ENCODE measurements at places on chromosomes 13 and 19.

GRCh38 chr13:60617991-60618733 lies 221.1 kb downstream of the TDRD3 start:
- no peak for DNase-seq

DNA sequence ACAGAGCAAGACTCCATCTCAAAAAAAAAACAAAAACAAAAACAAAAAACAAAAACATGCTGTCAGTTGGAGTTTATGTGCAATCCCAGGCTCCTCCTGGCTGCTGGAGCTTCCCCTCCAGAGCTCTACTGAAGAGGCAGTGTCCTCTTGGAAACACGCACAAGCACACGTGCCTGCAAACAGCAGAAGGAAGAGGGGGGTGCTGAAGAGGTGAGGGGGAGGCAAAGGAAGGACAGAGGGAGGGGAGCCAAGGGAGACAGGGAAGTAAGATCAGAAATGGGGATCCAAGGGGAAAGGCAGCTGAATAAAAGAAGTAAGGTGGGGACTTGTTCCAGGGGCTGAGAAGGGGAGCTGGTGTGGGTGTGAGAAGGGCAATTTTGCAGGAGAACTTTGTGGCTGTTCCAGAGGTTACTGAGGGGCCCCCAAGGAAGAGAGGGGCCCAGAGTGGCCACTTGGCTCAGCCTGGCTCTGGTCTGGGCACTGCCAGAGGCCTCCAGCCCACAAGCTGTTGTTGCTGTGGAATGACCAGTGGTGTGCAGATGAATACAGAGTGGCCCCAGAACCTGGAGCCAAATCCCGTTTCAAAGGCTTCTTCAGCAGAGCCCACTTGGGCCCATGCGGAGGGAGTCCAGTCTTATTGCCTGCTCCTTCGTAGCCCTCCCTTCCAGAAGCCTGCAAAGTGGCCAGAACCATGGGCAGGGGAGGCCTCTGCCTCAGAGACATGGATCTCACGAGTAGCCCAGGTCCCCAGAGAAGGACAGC lies 34.4 kb downstream of the LYL1 start:
- no peak for DNase-seq

DNA sequence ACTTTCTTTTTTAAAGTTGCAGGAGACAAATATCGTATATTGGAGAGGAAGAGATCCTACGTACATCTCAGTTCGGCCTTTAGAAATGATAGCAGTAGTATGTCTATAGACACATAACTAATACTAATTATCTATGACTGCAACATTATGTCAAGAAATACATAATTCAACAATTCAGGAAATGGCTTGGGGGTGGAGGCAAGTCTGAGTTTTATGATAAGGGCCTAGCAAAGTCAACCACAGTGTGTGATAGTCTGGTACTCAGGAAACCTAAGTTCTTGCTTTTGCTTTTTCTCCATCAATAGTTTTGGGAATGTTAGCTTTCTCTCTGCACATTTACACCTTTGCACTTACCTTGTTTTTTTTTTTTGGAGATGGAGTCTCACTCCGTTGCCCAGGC lies 27.5 kb upstream of the OBI1 start:
- no peak for DNase-seq

- DNase-seq: no peak
Measured at GRCh38 chr13:26919311-26919710, 158.7 kb upstream of the GPR12 start.

DNA sequence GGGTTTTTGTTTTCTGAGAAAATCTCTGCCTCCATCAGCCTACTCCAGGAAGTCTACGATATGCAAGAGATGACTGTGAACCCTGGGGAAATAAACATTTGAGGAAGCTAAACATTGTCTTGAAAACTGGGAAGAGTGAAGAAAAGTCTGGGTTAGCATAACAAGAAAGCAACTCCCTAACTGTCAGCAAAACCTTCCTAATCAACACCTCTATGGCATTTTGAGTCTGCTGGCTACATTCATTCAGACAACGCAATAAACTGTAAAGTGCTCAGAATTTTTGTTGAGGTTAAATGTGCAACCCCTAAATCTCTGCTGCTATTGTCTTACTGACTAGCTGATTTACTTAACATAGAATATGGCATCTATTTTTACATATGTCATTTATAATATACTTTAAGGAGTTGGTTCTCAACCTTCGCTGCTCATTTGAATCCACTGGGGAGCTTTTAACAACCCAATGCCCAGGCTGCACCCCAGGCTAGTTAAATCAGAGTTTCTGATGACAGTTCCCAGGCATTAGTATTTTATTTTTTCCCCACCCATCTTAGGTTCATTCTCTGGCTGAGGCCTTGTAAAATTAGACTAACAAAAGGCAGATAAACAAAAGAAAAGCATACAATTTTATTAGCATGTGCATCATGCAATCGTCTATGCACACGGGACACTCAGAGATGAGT lies 45.3 kb upstream of the SERTM1 start:
- no peak for DNase-seq

GRCh38 chr13:77767413-77767812 lies 69.9 kb downstream of the SLAIN1 start:
- no peak for DNase-seq

GRCh38 chr19:45863840-45864628 lies at the start of gene FOXA3:
Gene FOXA3, plus strand, starts transcription at chr19:45864326. Its CDS starts 131 bp downstream, at chr19:45864457.
- peak; percentile 74 for DNase-seq

- DNase-seq: no peak
Measured at GRCh38 chr19:31436121-31436776, 87.0 kb upstream of the TSHZ3 start.

- DNase-seq: no peak
Measured at GRCh38 chr13:33227927-33228647, 57.5 kb downstream of the STARD13 start.

GRCh38 chr13:78608252-78608687 lies 4.9 kb upstream of the POU4F1 start:
- no peak for DNase-seq

GRCh38 chr13:26482451-26483197 lies 74.9 kb upstream of the WASF3 start:
- no peak for DNase-seq

DNA sequence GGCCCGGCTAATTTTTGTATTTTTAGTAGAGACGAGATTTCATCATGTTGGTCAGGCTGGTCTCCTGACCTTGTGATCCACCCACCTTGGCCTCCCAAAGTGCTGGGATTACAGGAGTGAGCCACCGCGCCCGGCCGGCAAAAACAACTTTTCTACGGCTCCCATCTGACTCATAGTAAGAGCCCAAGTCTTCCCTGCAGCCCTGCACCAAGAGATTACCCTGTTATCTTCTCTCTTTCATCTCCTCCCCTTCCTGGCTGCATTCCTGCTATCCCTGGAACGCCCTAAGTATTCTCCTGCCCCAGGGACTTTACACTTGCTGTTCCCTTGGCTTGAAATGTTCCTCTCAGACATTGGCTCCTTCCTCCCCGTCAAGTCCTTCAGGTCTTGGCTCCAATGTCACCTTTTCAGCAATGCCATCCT lies 6.6 kb downstream of the AP2S1 start:
- DNase-seq: no peak

DNA sequence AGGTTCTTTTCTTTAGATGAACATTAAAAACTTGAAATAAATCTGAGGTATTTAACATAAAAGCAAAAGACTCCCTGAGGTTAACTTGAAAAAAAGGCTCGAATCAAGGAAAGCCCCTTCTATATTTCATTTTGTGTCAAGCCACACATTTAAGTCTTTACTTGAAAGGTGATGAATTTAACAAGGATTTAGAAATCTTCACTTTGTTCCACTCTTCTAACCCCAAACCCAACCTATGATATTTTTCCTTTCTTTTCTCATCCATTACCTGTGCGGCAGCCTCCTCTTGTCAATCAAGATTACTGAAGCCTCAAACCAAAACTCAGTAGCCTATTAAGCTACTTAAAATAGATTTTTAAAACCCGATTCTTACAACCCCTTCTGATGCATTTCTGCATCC lies 33.8 kb downstream of the MIPEP start:
- no peak for DNase-seq

GRCh38 chr13:113967206-113967720 lies 6.6 kb downstream of the C13orf46 start:
- peak; percentile 40 for DNase-seq

DNA sequence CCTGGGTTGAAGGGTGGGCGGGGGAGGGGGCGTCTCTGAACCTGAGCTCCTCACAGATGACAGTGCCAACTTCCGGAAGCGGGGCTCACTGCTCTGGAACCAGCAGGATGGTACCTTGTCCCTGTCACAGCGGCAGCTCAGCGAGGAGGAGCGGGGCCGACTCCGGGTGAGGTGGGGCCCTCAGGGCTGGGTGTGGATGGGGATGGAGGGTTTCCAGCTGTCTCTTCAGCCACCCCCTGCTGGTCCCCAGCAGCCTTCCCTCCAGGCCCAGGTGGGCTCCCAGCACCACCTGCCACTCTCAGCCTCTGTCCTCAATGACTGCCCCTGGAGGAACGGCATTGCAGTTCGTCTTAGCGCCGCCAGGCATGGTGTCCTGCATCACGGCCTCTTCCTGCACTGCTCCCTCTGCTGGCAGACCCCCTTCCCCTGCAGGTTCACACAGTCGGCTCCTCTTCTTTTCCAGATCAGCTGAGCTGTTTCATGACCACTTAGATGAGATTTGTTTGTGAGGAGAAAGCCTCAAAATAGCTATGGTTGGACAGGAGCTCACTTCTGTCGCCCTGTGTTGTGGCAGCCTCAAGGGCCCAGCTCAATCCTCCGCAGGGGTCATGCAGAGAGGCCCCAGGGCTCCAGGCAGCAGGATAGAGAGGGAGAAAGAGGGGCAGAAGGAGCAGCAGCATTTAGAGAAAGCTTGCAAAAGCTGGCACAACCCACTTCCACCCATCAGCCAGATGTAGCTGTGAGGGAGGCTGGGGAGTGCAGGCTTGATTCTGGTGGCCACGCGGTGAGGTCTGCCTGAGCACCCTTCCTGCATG lies 2.5 kb upstream of the GARIN5A start:
- no peak for DNase-seq

DNA sequence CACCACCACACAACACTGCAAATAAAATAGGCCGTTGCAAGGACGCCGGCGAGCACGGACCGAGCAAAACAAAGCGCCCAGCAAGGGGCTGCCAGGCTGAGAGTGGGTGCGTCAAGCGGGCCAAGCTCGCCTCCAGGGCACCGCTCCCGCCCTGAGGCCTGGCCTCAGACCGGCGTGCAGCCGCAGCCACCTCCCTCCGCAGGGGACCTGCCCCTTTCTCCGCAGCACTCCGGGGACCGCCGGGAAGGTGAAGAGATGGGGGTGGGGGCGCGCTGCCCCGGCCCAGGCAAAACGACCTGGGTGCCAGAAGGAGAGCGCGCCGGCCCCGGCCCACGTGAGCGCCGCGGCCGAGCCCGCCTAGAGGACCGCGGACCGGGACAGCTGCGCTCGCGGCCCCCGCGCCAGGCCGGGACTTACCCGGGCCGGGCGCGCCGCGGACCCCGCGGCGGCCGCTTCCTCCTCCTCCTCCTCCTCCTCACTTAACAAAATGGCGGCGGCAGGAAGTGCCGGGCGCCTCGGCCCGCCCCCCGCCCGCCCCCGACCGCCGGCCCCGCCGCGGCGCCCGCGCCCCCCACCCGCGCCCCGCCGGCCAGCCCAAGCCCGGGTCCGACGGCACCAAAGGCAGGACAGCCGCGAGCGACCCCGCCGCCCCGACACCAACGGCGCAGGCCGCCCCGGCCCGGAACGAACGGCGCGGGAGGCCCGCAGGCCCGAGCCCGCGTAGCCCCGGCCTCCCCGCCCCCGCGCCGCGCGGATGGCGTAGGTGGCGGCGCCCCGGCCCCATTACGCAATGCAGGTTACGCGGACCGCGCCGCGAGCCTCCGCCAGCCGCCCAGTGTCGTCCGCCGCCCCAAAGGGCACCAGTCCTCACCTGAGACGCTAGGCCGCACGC lies 674 bp downstream of the BRD4 start:
- peak; percentile 86 for DNase-seq

DNA sequence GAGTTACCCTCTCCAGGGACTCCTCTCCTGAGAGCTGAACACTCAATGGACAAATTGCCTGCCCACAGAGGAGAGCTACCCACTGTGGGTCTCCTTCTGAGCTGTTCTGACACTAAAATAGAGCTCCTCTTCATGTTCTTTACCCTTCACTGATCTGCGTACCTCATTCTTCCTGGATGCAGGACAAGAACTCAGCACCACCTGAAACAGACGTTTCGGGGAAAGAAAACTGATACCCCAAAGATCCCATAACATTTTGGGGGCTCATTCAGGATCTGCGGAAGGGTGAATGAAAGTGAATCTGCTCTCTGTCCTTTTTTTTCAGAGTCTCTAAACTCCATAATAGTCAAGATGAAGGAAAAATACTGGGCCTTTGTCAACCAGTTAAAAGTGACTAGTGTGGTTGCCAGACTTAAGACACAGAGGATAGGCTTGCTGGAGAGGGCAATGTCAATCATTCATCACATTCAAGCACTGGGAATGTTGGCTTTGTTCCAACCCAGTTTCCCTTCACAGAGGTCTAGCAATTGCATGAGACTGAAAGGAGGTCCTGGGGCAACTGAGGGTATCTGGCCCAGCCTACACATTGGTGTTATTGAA lies 136.7 kb upstream of the SLITRK6 start:
- DNase-seq: no peak

- DNase-seq: no peak
Measured at GRCh38 chr19:23470873-23471545, 75.7 kb upstream of the ZNF91 start.

DNA sequence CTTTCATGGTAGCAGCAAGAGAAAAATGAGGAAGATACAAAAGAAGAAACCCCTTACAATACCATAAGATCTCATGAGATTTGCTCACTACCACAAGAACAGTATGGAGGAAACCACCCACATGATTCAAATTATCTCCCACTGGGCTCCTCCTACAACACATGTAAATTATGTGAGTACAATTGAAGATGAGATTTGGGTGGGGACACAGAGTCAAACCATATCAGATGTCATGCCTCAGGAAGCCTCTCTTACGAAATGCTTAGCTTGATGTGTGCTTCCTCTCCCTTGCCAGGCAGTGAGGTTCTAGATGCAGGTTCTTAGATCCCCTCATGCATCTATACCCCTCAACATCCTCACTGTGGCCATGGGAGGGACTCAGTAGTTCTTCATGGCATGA lies 63.2 kb upstream of the RGCC start:
- DNase-seq: no peak

DNA sequence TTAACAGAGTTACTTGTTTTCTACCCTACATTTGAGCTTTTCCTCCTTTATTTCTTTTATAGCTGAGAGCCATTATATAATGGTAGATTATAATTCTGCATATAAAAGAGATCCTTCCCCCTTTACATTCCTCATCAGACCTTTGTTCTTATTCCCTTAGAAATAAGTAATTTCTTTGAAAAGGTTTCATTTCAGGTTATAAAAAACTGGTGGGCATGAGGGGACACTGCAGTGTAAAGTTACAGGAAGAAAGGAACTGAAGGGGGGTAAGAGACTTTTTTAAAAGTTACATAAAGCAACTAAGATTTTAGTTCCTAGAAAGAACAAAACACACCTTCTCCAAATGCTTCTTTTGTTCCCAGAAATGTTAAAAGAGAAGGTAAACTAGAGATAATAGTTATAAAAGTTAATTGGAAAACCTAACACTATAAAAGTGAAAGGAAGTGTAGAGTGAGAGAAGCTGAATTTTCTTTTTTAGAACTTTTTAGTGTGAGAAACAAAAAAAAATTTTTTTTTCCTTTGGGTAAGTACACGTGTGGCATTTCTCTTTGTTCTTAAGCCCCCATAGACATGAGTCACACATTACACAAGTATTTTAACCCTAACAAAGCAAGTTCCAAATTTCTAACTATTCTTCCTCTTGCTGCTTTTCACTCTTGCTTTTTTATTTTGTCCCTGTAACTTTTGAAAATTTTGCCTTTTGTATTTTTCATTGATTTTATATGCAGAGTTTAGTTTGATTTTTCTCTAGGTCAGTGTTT lies 106.4 kb upstream of the MLNR start:
- no peak for DNase-seq
